Hindlimb muscle (tissue), 1 donor: ENCODE measurements at places on chromosomes 12 and 14.

- peak; percentile 31 for DNase-seq
Measured at GRCh38 chr14:22666203-22666893, 22.2 kb upstream of the OR6J1 start.

GRCh38 chr14:102278631-102278935 is 26.4 kb downstream of the MOK start:
- DNase-seq = no peak

DNA sequence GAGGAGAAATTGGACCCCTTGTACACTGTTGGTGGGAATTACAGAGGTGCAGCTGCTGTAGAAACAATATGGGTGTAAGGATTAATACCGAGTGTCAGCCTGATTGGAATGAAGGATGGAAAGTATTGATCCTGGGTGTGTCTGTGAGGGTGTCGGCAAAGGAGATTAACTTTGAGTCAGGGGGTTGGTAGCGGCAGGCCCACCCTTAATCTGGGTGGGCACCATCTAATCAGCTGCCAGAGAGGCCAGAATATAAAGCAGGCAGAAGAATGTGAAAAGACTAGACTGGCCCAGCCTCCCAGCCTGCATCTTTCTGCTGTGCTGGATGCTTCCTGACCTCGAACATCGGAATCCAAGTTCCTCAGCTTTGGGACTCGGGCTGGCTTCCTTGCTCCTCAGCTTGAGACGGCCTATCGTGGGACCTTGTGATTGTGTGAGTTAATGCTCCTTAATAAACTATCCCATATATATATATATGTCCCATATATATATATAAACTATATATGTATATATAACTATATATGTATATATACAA is 38.4 kb upstream of the PPP2R5C start:
- DNase-seq = no peak

GRCh38 chr14:103854017-103854808 is 6.8 kb upstream of the PPP1R13B start:
- DNase-seq = no peak

DNA sequence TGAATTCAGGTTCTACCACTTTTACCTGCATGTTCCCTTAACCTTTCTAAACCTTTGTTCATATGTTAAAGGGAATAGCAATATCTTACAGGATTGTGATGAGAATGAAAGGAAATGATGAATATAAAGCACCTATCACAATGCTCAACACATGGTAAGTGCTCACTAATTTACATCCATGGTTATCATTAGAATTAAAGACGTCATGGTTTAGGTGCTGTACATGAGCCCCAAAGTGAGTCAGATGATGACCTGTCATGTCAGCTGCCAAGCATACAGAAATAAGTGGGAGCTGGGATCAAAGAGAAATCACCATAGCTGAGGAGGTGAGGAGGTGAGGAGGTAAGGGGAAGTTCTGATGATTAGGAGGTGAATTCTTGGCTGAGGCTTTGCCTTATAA is 135.9 kb upstream of the ATP2B1 start:
- DNase-seq = no peak

DNA sequence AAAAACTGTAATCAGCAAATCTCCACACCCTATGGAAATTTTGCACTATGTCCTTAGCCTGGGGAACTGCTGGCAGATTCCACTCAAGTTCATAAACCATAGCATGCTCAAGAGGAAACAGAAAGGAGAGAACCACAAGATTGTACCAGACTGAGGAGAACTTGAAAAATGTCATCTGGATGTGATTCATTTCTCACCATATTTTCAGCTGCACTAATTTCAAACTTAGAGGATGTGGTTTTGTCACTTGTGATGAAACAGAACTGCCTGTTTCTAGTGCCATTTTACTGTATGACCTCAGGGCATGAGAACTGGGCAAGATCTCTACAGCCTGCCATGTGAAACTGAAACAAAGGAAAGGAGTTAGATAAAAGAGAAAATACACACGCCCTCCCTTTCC is 1493.1 kb upstream of the FLRT2 start:
- no peak for DNase-seq

DNA sequence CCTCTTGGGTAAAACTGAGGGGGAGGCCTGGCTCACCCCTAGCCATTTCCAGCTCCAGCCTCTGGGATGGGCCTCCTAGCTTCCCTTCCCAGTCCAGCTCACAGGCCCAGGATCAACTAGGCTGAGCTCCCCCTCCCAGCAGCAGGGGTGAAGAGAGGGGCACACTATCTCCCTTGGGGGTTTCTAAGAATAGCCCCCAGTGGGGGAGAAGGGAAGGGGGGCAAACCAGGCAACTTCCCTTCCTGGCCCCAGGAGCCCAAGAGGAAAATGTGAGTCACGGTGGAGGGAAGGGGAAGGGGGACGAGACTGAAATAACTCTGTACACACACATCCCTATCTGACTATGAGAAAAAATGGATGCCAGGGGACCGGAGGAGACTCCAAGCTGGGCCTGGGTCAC is 9.0 kb downstream of the ADCY6 start:
- DNase-seq = no peak

DNA sequence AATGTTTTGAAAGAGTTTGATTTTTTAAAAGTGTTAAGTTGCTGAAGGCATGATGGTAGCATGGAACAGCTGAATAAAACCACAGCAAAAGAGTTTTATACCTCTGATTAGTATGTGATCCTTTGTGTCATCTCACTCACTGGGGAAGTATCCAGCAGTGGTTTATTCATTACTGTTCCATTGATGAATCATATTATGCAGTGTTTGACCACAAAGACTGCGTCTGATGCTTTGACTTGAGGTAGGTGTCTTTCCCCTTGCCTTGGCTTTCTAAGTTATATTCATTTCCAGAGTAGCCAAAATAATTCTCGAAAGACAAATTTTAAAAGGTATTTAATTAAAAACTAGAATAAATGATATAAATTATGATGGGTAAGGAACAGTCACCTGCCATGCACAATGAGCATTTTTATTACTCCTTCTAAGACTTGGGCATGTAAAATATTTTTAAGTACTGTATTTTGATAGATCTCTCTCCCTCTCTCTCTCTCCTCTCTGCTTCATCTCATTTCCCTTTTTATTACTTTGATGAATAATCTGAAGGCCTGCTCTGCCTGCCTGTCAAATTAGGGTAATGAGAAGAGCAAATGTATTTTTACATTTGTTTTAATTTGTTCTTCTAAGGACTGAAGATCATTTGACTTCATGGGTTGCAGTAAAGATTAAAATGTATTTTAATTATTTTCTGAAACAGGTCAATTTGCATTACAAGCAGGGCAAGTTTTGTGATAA is 164.9 kb downstream of the NAV3 start:
- no peak for DNase-seq

DNA sequence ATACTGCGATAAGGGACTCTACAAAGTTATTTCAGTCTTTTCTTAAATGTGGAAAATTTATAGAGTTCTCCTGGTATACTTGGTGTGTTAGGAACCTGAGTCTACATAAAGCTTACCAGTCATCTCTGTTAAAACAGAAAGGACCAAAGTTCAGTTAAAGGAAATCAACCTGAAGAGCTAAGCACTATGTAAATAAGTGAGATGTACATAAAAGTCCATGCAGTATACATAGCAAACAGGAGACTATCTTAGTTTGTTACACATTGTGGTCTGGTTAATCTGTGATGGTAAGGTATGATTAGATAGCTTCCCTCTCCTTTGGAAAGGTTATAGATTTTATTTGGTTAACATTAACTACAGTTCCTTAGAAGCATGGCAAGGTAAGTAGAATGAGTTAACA is 75.9 kb downstream of the ATP2B1 start:
- no peak for DNase-seq

GRCh38 chr12:13588574-13588973 is 392.0 kb downstream of the EMP1 start:
- DNase-seq = no peak

DNA sequence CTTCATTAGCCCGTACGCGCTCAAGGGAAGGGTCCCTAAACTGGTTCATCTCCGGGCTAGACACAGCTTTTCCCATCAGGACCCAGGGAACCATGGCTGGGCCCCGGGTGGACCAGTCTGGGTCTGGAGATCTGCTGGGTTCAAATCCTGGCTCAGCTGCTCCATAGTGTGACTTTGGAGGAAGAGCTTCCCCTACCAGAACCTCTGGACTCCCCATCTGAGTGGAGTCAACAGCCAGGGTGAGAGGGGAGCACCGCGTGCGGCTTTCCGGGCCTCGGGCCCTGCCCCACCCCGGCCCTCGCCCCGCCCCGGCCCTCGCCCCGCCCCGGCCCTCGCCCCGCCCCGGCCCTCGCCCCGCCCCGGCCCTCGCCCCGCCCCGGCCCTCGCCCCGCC is 41.2 kb downstream of the BEGAIN start:
- DNase-seq = peak; percentile 27

DNA sequence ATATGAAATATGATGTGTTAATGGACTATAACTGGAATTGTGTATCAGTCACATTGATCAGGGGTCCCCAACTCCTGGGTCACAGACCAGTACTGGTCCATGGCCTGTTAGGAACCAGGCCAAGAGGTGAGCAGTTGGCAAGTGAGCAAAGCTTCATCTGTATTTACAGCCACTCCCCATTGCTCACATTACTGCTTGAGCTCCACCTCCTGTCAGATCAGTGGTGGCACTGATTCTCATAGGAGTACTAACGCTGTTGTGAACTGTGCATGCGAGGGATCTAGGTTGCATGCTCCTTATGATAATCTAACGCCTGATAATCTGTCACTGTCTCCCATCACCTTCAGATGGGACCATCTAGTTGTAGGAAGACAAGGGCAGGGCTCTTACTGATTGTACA is 72.3 kb downstream of the CDK17 start:
- DNase-seq = no peak

DNA sequence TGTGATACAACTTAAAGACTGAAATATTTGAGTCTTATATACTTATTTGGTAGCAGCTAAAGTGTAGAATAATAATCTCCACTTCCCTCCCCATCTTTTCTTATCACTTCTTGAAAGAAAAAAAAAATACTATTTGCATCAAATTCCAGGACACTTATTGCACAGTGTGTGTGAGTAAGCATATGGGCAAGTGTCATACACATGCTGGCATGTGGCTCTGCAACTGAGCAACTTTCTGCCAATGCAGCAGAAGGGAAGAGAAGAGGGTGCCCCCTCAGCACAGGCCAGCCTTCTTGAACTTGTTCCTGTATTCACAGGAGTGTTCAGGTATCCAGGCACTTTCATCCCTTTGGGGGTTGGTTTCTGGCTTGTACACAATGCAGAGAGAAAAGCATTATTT is 145.8 kb downstream of the CPNE8 start:
- no peak for DNase-seq

DNA sequence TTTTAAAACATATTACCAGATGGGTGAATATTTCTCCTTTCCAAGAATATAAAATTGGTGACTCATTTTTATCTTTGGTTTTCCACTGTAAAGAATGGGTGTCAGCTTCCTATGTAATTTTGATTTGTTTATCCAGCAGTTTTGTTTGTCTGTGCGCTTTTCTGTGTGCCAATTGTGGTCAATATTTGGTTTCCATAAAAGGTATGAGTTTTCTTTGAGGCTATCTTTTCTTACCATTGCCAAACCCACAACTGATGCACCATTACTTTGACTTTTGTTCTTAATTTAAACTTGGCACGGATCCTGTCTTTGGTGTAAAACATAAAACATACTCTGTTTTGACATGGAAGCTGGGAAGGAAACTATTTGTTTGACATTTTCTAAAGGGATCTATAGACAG is 78.8 kb upstream of the NAV3 start:
- no peak for DNase-seq

DNA sequence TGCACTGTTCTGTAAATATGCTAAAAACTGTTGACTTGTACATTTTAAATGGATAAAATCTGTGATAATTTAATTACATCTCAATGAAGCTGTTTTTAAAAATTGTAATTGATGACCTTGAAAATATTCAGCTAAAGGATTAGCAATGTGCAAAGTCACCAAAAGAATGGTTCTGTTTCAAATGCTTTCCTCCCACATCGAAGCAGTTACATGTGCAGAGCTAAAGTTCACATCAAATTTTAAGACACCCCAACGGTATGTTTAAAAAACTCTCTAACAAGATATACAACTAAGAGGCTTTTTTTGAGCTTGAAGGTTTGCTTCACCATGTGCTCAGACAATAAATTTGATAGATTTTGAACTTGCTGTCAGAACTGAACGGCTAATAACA is 114.6 kb upstream of the KRAS start:
- DNase-seq = no peak

DNA sequence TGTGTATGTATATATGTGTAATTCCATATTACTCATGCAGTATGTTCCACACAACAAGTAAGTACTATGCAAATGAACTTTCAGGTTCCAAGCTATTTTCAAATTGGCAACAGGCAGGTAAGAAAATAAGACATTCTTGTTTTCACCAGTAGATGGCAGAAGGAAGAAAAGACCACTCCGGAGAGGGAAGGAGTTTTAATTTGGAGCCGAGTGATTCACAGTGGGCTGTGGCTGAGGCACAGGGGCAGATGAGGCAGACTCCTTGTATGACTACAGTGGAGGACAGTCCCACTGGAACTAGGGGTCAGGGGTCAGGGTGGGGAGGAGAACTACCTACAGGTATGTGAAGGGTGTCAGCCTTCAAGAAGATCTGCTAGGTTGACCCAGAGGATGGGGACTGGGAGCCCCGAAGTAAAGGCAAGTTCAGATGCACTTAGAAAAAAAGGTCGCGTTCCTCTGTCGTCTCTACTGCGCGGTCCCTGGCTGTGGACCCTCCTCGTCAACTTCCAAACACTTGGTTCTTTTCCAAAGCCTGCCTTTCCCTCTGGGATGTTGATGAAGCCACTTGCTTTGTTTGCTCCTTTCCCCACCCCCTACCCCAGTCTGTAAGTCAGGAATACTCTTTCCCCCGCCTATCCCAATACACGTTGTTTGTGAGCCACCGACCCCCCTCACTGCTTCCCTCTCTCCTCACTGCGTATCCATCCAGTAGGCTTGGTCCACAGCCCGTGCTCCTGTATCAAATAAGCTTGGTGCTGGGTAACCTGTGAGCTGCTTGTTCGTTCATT is 24.1 kb downstream of the DDX47 start:
- peak; percentile 38 for DNase-seq

- no peak for DNase-seq
Measured at GRCh38 chr14:69673104-69673503, 61.7 kb downstream of the SUSD6 start.

- no peak for DNase-seq
Measured at GRCh38 chr12:54417712-54418440, 1.2 kb downstream of the ITGA5 start.

- DNase-seq = no peak
Measured at GRCh38 chr12:121849665-121850064, 9.0 kb downstream of the HPD start.

- DNase-seq = no peak
Measured at GRCh38 chr14:73741386-73741875, 27.2 kb upstream of the PNMA1 start.

GRCh38 chr14:61498303-61498702 is 176.9 kb downstream of the PRKCH start:
- no peak for DNase-seq

DNA sequence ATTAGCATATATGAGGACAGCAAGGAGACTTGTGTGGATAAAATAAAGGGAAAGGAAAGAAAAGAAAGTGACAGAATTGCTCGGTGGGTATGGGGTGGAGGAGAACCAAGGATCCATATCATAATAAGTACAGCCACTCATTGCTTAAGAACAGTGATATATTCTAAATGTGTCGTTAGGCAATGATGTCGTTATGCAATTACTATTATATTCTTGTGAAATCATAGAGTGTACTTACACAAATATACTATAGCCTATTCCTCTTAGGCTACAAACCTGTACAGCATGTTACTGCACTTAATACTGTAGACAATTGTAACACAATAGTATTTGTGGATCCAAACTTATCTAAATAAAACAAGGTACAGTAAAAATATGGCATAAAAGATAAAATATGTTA is 271.1 kb downstream of the CCER1 start:
- DNase-seq = no peak
